ENCODE measurements at places on chromosomes 2 and 18.
A peak's percentile ranks its signal among the peaks of the same experiment; 100 is the strongest.

- no peak for DNase-seq
These were observed 116.0 kb upstream of the AQP4 start for GRCh38 chr18:26981360-26982082.

GRCh38 chr2:40204268-40204667, 247.6 kb downstream of the SLC8A1 start:
- DNase-seq: no peak

DNA sequence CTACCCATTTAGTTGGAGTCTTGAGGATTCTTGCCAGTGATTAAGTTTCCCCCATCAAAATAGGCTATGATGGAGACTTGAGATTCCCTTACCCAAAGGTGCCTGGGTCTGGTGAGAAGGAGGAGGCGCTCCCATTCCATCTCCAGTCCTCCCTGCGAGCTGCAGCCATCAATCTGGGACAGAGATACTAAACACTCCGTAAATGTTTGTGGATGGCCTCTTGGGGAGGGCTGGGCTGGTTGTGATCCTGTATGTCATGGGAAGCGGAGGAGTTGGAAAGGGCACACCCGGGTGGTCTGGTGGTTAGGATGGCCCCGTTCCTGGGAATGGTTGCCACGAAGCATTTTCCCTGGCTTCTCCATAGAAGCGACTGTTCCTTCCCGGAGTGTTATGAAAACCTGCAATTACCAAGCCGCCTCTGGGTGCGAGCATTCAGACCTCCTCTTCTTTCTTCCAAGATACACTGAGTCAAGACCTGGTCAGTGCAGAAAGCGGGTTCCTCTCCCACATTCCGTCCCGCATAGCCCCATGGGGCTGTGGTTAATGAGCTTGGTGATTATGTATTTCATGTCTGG, 196.9 kb downstream of the CTIF start:
- DNase-seq: no peak

DNA sequence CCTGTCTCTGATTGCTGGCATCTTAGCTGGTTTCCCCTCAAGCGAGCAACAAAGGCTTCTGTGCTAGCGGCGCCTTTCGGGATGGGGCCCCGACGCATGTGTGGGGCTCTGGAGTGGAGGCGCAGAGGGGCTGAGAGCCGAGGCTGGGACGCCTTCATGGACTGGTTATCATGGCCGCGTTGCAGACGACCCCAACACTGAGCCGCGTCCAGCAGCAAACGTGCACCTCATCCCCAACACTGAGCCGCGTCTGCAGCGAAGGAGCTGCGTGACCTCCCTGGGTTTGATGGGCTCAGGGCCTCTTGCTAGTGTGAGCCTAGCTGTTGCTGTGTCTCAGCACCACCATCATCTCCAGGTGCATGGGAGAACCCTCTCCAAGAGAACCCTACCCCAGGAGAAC, 123.7 kb upstream of the CTDP1 start:
- no peak for DNase-seq

GRCh38 chr2:208069186-208069585, 43.9 kb upstream of the PLEKHM3 start:
- DNase-seq: no peak

DNA sequence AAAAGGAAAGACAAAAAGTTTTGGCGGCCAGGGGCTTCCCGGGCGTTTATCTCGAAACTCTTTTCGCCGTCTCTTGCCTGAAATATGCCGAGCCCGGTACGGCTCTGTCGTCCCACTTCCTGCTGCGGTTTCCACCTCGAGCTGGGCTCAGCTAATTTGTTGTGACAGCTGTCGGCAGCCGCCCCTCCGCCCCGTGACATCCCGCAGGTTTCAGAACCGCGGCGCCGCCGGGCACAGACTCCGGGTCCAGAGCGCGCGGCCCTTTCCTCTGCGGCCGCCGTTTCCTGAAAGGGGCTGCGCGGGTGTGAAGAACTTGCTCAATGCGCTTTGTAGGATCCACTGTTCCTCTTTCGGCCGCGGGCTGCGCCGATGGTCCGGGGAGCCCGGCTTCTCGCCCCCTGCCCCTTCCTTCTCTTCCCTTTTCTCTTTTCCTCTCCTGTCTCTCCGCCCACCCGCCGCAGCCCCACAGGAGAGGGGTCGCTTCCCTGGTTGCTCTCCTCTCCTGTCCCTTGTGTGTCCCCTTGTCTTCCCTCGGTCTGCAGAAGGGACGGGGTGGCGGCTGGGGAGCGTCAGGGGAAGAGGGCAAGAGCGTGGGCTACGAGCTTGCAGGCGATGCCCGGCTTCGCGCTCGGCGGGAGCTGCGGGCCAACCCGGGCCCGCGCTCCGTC, 648 bp downstream of the ARID5A start:
- peak; percentile 81 for DNase-seq

DNA sequence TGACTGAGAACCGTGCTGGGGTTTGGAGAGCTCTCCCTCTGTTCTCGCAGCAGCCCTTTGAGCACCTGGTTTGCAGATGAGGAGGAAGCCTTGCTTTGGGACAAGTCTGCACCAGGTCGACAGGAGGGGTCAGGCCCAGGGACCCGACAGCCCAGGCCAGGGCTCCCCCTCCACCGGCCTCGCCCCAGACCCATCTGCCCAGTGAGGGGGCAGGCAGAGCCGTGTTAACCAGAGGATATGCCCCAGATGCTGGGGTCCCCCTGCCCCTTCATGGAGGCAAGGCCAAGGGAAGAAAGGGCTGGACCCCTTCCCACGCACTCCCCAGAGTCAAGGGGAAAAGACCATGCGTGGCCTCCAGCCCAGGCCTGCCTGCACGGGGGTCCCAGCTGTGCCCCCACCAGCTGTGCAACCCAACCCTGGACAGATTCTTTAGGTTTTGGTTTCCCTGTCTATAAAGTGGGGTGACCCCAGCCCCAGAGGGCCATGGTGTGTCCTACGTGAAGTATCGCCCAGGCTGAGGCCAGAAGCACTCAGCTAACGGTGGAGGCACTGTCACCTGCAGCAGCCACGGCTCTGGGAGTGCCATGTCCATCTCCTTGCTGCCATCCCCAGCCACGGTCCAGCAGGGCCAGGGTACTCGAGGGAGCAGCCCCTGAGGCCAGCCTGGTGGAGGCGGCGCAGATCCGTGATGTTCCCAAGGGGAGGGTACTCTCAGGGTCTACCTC, 4.8 kb upstream of the SNED1 start:
- no peak for DNase-seq

GRCh38 chr2:118169359-118170005, 81.2 kb downstream of the INSIG2 start:
- no peak for DNase-seq

DNA sequence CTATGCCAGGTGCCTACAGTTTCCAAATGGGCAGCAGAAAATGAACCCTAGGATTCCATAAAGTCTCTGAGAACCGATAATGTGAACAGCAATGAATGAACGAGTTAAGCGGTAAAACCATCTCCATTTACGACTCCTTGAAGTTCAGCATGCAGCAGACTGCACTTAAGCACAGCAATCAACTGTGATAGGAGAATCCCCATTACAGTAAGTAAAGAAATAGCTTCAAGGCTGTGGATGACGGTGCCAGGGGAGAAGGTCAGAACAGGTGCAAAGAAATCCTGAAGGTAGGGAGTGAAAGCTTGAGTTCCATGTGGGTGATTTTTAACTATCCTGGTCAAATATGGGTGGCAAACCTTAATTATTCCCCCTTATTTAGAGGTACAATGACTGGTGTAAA, 444.4 kb downstream of the NCKAP5 start:
- DNase-seq: no peak
